ENCODE measurements at places on chromosomes 12 and 14. TPM values are rescaled to one million over a fixed set of nuclear protein-coding genes. Genes with fewer than 3 reads are reported as not detected.

Gene PIK3C2G
- total RNA-seq = 0.16 TPM

Gene SERPINA10
- not detected for total RNA-seq

Gene RERG
- total RNA-seq = 16.3 TPM

Gene CCDC60
- not detected for total RNA-seq

Gene CLEC14A
- total RNA-seq = 11.9 TPM

Gene KLRD1
- total RNA-seq = 2.3 TPM

DNA sequence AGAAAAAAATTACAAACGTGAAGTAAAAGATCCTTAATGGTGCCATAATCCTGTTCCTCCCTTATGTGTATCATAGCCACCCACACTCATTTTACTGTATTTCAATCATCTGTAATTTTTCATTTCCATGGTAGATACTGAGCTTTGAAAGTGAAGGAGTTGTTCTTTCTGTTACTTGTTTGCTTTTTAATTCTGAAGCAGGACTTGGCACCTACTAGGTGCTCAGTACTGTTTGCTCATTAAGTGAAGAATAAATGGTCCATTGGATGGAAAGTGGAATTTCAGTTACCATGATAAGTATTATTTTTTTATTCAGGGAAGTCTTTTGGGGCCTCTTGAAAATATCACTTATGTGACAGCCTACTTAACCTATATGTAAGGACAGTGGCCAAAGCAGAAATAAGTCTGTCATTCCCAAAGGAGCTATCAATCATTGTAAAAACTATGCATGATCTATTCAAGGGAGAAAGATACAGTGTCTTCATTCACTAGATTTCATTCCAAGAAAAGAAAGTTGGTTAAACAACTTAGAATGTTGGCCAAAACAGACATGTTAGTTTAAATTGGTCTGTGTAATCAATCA lies 1244.4 kb upstream of the SEL1L start:
- DNase-seq = no peak

DNA sequence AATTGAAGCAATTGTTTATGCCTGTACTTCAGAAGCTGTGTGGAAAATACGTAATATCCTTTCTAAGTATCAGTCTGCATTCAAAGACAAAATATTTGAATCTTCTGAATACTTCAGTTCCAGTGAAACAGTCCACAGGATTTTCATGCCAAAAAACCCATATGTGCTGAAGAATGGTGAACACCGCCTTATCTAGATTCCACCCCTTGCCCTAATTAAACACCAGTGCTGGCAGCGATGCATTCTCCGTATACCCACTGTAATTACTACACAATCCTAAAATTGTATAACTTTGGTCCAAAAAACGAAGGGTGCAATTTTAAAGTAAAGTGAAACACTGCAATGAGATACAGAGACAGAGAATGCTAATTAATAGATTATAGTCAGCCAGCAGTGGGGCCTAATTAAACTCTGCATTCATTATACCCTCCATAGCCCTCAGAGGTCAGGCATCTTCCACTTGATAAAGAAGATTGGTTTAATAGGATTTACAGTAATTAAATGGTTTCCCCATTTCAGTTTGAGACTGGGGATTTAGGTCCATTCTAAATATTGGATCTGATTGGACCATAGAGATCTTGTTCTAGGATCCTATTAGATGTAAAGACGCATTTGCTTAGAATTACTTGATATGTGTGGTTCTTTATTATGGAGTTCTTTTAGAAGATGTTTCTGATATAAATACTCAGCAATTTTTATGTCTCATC lies 43.9 kb downstream of the ERC1 start:
- DNase-seq = no peak

- no peak for DNase-seq
Observed at GRCh38 chr12:90060031-90060430, 351.4 kb upstream of the ATP2B1 start.

GRCh38 chr14:104938436-104938835 lies 13.8 kb downstream of the PLD4 start:
- DNase-seq = no peak

DNA sequence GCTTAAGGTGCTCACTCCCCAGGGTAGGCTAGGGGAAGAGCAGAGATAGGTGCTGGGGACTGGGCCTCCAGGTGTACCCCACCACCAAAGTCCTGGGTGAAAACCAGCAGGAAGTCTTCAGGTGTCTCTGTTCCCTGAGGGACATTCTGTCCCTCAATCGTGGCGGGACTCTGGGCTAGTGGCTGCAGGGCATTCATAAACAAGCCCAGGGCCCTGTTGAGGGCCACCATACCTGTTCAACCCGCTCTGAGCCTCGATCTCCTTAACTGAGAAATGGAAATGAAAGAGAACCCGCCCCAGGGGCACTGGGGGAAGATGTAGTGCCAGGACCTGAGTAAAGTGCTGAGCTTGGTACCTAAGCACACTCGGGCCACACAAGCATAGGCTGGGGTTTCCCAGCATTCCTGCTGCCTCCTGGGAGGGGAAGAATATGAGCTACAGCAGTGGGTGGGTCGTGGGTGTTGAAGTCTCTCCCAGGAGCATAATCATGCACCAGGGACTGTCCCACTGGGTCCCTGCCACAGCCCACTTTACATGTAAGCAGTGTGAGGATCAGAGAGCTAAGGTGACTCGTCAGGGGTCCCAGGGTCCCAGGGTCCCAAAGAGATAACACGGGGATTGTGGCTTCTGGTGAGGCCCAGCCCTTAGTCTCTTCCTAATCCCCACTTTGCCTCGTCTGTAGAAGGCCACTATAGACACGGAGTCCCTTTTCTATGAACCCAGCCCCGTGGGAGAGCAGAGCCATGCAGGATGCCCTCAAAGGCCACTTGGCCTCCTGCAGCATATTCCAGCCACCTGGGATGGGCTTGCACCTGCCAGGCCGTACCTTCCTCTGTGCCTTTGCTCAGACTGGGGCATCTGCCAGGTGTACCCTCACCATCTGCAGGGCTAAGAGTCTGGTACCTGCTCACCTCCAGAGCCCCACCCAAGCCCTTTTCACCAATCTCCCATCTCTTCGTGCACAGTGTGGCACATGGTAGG lies 14.4 kb downstream of the FAM222A start:
- no peak for DNase-seq

- no peak for DNase-seq
Observed at GRCh38 chr14:33307691-33308251, 369.1 kb downstream of the NPAS3 start.

DNA sequence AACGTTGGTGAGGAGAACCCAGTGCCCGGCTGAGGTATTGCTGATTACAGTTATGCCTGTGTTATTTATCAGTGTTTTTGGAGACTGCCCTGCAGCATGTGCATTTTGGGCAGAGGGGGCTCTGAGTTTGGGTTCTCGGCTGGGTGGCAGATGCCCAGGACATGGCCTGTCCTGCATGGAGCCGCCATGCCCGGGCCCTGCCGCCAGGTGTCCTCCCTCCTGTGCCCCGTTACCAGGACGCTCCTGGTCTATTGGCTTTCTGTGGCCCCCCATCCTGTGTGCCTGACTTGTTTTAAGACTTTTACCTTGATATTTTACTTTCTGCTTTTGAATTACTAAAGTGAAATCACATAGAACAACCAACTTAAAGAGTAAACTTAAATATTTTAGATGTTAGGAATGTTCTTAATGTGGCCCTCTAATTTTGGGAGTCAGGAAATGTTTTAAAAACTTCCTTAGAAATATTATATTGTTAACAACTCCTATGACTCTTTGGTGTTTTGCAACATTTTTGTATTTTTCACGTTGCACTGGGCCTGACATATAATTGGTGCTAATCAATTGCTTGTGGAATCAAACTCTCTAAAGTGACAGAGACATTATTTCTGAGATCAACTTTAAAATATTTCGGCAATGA lies 51.8 kb downstream of the PRIMA1 start:
- DNase-seq = no peak

DNA sequence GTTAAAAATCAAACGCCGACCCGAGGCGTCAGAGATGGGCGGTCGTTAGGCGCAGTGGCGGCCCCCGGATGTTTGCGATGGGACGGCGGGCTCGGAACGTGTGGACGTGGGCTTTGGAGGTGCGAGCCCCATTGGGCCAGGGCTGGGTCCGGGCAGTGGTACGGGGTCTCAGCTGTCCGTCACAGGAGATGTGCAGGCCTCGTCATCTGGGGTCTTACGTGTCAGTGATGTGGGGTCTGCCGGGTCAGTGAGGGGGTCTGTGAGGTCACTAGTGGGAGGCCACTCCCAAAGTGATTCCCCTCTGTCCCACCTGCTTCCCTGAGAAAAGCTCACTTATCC lies 21.6 kb upstream of the CHFR start:
- DNase-seq = no peak

- DNase-seq = no peak
Observed at GRCh38 chr12:79897617-79898016, 37.3 kb downstream of the PPP1R12A start.

DNA sequence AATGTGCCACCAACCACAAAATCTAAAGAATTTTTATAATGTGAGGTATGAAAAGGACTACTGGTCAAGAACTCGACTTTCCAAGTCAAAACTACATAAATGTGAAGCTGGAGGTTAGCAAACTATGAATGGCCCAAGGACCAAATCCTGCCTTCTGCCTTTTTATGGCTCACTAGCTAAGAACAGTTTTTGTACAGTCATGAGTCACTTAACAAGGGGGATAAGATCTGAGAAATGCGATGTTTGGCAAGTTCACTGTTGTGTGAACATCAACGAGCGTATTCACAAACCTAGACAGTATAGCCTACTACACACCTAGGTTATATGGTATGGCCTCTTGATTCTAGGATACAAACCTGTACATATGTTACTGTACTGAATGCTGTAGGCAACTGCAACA lies 28.2 kb downstream of the FERMT2 start:
- DNase-seq = no peak

DNA sequence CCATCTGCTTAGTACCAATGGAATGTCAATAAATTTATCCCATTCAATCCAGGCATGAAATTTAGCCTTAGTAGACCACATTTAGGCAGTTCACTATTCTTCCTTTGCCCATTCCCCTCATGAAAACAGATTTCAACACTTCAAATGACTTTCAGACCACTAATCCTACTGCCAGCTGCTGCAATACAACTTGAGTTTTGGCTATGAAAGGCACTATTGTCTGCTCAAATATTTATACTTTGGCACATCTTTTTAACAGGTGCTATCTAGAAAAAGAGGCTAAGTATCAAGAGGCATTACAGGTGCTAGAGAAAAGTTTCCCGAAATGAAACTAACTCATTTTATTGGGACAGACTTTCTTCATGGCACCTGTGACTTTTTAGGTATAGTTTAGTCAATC lies 499.8 kb downstream of the C12orf50 start:
- no peak for DNase-seq

GRCh38 chr12:121130866-121131373 lies 1.8 kb upstream of the P2RX7 start:
- no peak for DNase-seq

All from breast epithelium (tissue), 4 donors.